Activated T-helper 1 cell treated with anti-CD3 and anti-CD28 coated beads, Interleukin-2, amount 50 U/mL, for 16 hours (primary cell): ENCODE measurements at places on chromosomes 6 and 20.

- DNase-seq = no peak
These were observed 137.2 kb downstream of the WDR27 start for GRCh38 chr6:169564453-169565240.

DNA sequence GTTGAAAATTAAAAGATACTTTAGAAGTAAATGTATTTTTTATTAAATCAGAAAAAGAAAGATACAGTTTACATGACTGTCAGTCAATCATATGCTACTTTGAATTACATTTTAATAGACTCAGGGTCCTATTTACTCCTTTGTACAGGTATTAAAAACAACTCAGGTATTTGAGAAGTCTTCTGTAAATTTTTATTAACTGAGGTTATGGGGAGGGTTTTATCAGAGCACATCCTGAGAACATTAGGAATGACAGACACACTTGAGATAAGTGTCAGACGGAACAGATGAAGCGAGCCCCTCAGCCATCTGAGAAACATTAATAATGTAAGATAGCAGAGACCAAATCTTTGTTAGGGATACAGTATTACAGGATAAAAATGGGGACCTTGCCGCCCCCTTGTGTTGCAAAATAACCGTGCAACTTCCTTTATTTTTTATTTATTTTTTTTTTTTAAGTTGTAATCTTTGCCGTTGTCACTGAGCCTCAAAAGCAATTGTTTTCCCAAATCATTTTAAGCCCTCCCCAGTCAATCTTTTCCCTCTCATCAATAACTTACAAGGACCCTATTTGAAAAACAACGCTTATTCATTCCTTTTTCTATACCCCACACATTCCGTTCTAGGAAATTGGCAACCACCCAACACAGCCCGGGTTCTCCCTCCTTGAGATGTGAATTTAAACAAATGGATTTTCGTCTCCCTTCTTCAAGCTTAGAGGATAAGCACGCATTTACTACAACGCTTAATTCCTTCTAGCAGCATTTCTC lies 126.7 kb downstream of the BCAS1 start:
- DNase-seq = no peak

- DNase-seq = no peak
These were observed 163.4 kb upstream of the SLC24A3 start for GRCh38 chr20:19048995-19049501.

GRCh38 chr6:123598011-123598410 lies 38.7 kb downstream of the TRDN start:
- no peak for DNase-seq

DNA sequence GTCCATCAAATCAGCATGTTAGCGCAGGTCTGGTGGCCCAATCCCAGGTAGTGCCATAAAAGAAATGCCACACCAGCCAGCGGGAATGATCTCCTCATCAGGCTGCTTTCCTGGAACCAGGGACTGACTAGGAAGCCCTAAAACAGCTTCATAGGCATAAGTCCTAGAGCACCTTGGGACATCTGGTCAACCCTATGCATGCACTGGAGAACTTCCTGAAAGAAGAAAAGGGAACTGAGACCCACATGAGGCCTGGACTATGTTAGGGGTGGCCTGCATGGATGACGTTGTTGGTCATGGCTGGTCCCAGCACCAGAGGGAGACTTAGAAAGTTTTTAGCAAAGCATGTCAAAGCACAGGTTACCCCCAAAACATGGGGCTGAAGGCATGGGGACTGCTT lies 7.6 kb upstream of the KCNK16 start:
- DNase-seq = no peak

- no peak for DNase-seq
These were observed 949.6 kb downstream of the TBC1D32 start for GRCh38 chr6:120384671-120385070.

DNA sequence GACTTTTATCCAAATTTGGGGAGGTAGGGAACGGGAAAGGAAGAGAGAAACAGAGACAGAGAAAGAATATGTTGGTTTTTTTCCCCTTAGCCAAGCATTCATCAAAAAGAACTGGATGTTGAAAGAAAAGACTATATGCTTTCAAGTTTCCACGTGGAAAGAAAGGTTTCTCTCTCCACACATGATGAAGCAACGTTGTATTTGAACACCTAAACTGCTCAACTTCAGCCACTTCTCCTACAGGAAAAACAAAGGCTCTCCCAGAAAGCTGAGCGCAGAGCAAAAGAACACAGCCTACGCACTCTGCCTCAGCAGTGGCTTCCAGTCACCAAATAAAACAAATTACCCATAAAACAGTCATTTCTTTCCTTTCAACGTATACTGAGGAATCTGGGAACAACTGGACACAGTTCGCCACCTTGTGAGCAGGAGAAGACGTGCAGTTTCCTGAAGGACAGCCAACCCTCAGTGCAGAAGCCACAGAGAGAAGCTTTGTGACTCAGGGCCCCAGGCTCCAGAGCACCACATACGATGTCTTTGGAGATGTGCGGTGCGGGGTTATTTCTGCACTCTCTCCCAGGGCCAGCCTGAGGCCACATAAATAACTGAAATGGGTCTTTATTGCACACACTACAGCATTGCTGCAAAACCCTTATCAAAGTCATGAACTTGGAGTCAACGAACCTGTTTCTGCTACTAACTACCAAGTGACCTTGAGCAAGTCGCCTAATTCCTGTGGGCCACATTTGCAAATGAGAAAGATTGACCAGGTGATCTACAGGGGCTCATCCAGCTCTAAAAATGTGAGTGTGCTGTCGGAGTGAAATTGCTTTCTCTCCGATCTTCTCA lies 10.1 kb downstream of the IL17F start:
- no peak for DNase-seq

- DNase-seq = no peak
These were observed 2.8 kb upstream of the CDH22 start for GRCh38 chr20:46311039-46311650.

GRCh38 chr20:4509825-4510522 lies 211.7 kb upstream of the PRND start:
- no peak for DNase-seq

DNA sequence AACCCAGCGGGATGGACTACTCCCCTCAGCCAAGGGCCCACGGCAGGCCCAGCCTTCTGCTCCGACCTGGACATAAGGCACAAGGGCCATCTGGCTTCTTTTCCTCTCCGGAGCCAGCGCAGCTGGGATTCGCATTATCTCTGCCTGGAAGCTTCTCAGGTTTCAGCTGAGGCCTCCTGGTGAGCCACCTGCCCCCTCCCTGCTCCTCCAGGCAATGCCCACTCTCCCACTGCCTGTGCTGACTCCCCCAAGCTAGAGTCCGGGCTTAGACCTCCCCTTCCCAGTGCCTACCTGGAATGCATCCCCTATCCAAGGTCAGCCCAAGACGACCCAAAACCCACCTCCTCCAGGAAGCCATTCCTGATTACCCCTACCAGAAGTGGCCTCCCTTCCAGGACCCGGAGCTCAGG lies 60.7 kb downstream of the EZR start:
- DNase-seq = no peak

DNA sequence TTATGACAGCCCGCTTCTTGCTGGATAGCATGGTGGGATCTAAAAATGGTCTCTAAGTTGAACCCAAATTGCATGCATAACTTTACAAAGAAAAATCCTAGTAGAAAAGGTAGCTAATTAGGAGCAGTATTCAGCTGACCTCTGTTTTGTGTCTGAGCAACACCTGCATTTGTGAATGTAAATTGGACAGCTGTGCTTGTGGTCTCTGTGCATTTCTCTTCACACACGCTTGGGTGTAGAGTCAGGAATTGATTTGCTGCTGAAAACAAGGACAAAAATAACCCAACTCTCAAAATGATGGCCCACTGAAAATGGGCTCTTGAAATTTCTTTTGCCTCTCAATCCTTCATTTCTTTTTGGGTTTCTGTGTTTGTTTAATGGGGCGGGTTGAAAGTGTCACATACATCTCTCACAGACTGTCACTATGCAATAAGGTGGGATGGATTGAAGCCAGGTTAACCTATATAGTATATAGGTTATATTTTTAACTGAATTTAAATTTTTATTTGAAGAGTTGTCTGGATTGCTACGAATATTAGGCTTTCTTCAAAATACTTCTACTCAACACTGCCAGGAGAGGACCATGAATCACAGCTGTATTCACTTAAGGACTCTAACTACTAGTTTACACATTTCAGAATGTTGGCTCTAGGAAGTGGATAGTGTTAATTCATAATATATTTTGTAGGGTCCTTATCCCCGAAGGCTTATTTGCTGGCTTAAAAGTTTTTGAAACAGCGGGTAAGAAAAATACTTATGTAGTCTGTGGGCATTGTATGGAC lies 46.5 kb downstream of the SOBP start:
- DNase-seq = no peak

- no peak for DNase-seq
These were observed 4.4 kb downstream of the MYLK2 start for GRCh38 chr20:31823360-31824124.

- DNase-seq = no peak
These were observed 8.3 kb downstream of the RIPOR2 start for GRCh38 chr6:24927277-24927955.

DNA sequence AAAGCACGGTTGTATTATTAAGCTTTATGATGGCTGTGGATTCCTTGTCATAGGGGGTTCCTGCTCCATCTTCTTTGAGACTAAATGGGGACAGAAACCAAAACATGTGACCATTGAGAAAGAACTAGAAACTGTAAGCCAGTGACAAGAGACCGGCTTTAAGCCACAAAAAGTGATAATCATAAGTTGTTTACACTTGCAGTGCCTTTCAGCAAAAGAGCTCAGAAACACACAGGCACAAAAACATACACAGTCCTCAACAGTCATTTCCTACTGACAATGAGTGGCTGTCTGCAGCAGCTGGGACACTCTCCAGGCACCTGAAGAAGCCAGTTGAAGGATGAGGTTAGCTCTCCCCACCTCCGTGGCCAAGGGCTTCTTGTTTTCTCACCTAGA lies 20.0 kb upstream of the UBE2J1 start:
- DNase-seq = no peak

GRCh38 chr6:71727632-71728294 lies 158.6 kb upstream of the RIMS1 start:
- DNase-seq = no peak

DNA sequence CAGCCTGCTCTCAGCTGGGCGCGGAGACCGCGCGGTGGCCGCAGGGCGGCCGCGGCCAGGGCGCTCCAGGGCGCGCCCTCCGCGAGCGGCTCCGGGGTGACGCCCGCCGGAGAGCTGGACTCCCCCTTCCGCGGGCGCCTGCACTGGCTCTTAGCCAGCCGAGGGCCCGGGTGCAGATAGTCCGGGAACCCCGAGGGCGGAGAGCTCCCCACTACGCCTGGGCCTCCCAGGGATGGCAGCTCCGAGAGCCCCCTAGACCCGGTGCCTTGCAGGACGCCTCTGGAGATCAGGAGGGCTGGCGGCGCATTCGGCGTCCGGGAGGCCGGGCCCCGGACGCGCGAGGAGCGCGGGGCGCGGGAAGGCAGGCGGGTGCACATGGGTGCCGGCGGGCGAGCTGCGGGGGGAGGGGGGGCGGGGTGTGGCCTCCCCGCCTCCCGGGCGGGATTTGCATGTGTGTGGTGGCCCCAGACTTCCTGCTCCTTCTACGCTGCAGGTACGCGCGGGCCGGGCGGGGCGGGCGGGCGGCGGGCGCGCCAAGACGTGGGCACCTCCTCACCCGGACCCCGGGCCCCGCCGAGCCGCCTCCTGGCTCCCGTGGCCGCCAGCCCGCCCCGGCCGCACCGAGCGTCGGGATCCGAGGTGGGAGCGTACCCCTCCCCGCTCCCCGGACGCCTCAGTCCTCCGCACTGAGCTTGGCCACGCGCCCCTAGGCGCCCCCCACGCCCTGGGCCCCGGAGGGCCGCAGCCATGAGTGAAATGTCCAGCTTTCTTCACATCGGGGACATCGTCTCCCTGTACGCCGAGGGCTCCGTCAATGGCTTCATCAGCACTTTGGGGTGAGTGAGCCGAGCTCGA lies at the start of gene ITPR3:
Gene ITPR3 (plus strand): TSS at position 467 of the 855 bp plus-strand sequence. CDS start 281 bp downstream, at position 748.
- DNase-seq = peak; percentile 55

DNA sequence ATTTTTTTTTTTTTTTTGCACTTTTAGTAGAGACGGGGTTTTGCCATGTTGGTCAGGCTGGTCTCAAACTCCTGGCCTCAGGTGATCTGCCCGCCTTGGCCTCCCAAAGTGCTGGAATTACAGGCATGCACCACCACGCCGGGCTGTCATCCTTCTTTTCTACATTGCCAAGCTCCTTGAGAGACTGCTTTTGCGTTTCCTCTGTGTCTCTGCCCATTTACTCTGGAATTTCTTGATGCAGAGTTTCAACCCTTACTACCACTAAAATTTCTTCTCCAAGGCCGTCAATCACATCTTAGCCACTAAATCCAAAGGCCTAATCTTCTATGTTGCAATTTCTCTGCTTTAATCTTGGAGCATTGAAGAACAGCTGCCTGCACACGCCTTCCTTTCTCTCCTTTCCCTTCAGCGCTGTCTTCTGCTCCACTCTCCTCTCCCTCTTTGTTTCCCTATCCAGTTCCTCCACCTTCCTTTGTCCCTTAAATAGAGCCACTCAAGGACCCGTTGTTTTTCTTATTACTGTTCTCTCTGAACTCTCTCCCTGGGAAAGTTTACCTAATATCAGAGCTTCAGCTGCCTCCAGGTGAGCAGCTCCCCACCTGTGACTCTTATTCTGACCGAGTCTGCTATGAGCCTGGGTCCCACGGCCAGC lies 98.8 kb downstream of the SLC35B3 start:
- no peak for DNase-seq

GRCh38 chr6:18212231-18212630 lies 52.1 kb downstream of the DEK start:
- no peak for DNase-seq

- no peak for DNase-seq
These were observed 15.8 kb upstream of the SERPINB9 start for GRCh38 chr6:2918936-2919335.

- DNase-seq = no peak
These were observed 26.5 kb downstream of the UQCC2 start for GRCh38 chr6:33684983-33685382.

- DNase-seq = no peak
These were observed 152.8 kb downstream of the GRM4 start for GRCh38 chr6:33993091-33993490.

DNA sequence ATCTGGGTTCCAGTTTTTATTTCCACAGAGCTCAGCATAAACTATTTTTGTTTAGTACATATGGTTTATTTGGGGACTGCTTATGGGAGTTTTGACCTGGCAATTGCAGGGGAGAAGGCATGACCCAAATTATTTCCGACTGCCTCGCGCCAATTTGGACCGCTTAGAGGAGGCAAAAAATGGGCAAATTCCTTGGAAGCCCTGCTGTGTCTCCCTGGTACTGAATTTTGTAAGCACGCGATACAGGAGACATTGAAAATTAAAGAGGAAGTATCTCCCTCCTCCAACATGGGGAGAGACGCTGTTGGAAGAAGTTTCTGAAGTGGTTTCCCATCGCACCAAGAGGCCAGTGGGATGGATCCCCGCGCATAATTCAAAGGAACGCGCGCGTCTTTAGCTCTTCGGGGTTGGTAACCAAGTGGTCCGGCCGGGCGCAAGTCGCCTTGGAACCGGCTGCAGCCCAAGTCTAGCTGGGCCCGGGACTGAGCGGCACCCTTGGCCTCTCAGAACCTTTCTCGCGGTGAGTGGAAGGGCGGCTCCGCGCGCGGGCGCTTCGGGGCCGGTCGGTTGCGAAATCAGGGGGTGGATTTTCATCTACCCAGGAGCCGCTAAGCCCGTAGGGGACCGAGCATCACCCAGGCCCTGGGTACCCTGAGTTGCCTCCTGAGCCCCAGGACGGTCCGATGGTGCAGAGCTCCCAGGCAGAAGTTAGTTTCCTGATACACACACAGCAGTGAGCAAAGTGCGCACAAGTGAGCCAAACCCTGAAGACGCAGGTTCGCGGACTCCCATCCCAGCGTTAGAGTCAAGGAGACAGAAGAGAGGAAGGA lies 6.2 kb downstream of the NKX2-2 start:
- DNase-seq = no peak

GRCh38 chr20:3239867-3240775 lies 1.1 kb upstream of the SLC4A11 start:
- DNase-seq = no peak

GRCh38 chr20:13898012-13898612 lies 92.3 kb downstream of the SEL1L2 start:
- no peak for DNase-seq
